Head of caudate nucleus (tissue), 42 donors: ENCODE measurements at places on chromosomes 3 and 15.

DNA sequence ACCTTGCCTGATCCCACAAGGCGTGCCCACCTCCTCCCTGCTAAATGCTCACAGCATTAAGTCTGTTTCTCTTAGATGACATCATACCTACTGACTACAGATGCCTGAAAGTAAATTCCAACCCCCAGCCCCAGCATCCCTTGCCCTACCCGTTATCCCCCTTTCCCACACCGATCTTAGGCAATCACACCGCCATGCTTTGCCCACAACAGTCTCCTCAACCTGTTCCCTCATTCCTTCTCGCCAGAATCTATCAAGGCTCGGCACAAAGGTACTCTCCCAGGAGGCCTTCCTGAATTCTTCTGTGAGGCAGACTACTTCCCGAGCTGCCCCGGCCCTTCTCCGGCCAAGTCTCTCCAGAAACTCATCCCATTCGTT is 789 bp upstream of the SEC61A1 start:
- no peak for DNase-seq

DNA sequence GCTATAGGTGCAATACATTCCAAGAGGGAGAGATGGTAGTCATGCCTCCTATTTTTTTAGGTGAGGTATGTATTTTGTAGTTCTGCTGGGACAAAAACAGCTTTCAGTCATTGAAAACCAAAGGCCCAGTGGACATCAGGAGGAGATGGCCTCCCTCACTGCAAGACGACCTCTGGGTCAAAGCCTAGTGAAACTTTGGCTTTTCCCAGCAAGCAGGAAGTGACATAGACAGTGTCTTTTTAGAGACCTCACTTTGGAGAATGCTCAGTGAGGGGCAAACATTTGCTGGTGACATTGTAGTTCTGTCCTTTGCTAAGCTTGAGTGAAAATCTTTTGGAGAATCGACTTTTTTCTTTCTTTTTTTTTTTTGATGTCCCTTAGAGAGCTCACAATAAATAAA is 27.3 kb downstream of the LIPC start:
- no peak for DNase-seq

- no peak for DNase-seq
Measured at GRCh38 chr3:30581067-30581585, 25.3 kb upstream of the TGFBR2 start.

DNA sequence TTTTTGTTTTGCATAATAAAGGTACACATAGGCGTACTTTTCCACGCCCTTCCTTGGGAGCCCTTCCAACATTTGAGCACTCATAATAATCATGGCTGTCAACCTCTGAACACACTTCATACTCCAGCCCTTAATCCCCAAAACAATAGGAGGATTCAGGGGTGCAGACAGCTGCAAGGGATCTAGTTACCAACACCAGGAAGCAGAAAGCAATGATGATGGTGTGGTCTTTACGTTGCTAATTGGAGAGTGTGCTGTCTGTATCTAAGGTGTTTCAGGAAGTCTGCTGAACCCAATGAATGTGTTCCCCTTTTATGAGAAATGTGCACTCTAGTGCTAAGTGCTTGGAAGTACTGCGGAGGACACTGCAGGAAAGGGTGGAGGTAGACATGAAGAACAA is 60.3 kb upstream of the PDZRN3 start:
- DNase-seq = no peak
